ENCODE measurements at places on chromosomes 16 and 17. TPM values are rescaled to one million over a fixed set of nuclear protein-coding genes. Genes with fewer than 3 reads are reported as not detected.

GRCh38 chr17:50363217-50364060 lies 9.5 kb downstream of the MRPL27 start:
- no peak for DNase-seq

- DNase-seq: no peak
These were observed 3.0 kb downstream of the CDRT4 start for GRCh38 chr17:15464231-15464985.

NPIPA7 gene
- polyA plus RNA-seq: 7.6 TPM

GRCh38 chr16:77951788-77952187 lies 70.6 kb upstream of the CLEC3A start:
- no peak for DNase-seq

WFIKKN1 gene
- polyA plus RNA-seq: 0.08 TPM
